A549 treated with CpdA at 1 μM for 4 hours (cell line): ENCODE measurements at places on chromosomes 5 and 9. TPM values are rescaled to one million over a fixed set of nuclear protein-coding genes. Genes with fewer than 3 reads are reported as not detected.

Gene PCDHGA11
- total RNA-seq, result 0.02 TPM in 1 of 5 replicates, not detected in the others

Gene CEMIP2
- 61.4 to 111 TPM (median 65.4 TPM) in 5 replicates for total RNA-seq

Gene OTP
- 0.06 to 0.14 TPM (median 0.10 TPM) in 4 of 5 replicates, not detected in the other for total RNA-seq

Gene HARS2
- 34.5 to 44.5 TPM (median 38.9 TPM) in 5 replicates for total RNA-seq

Gene ANKRD31
- total RNA-seq, result 0.03 to 0.12 TPM (median 0.07 TPM) in 5 replicates

Gene KIF4B
- 0.01 to 0.02 TPM (median 0.02 TPM) in 3 of 5 replicates, not detected in the others for total RNA-seq

Gene CTXN3
- total RNA-seq, result not detected in 5 replicates

Gene GARIN3
- total RNA-seq, result not detected in 5 replicates

Gene KCNN2
- total RNA-seq, result 0.15 to 0.21 TPM (median 0.16 TPM) in 4 of 5 replicates, not detected in the other

Gene MYORG
- 3.1 to 4.2 TPM (median 3.9 TPM) in 5 replicates for total RNA-seq
